CD4-positive, alpha-beta T cell treated with Interleukin-21 for 1 hour (primary cell): ENCODE measurements at places on chromosomes 7 and 10.

GRCh38 chr10:1002425-1003006 lies 14.3 kb downstream of the GTPBP4 start:
- no peak for DNase-seq

- DNase-seq: no peak
These were observed 9.9 kb downstream of the FAM204A start for GRCh38 chr10:118332236-118332635.

DNA sequence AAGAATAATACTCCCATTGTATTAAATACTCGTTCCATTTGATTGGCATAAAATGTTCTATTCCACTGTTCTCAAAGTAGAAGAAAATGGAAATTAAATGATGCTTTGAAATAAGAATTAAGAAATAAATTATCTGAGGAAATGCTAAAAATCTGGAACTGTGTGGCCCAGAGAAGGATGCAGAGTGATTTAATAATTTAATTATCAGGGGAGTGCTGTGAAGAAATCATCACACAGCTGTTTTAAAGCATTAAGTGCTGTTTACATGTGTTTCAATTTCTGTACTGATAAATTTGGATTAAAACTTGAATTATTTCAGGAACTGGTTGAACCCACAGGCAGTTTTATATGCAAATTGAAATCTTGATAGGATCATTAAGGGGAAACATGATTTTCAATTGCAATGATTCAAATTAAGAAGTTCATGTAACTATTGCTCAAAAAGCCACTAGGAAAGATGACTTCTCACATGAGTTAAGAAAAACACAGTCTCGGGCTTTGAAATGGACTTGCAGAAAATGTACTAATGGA lies 56.3 kb downstream of the COL28A1 start:
- DNase-seq: no peak

GRCh38 chr7:40348126-40348728 lies 213.4 kb downstream of the SUGCT start:
- DNase-seq: no peak

DNA sequence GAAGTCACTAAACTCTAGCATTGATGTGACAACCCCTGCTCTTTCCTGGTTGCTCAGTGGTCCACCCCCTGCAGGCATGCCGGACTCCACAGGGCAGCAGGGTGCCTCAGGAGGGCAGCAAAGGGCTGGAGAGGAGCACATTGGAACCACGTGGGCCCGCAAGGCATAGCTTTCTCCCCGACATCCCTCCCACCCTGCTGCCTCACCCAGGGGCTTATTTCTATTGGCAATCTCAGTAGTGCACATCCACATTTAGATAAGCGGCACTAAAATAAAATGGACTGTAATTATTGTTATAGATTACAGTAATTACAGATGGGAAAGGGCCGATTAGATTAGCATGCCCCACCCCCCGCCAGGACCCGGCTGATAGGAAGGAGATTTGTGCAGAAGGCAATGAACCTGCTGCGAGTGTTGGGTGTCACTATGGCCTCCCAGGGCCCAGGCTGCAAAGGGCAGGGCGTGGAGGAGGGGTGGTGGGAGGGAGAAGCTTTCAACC lies 580.1 kb downstream of the GRID1 start:
- DNase-seq: no peak

DNA sequence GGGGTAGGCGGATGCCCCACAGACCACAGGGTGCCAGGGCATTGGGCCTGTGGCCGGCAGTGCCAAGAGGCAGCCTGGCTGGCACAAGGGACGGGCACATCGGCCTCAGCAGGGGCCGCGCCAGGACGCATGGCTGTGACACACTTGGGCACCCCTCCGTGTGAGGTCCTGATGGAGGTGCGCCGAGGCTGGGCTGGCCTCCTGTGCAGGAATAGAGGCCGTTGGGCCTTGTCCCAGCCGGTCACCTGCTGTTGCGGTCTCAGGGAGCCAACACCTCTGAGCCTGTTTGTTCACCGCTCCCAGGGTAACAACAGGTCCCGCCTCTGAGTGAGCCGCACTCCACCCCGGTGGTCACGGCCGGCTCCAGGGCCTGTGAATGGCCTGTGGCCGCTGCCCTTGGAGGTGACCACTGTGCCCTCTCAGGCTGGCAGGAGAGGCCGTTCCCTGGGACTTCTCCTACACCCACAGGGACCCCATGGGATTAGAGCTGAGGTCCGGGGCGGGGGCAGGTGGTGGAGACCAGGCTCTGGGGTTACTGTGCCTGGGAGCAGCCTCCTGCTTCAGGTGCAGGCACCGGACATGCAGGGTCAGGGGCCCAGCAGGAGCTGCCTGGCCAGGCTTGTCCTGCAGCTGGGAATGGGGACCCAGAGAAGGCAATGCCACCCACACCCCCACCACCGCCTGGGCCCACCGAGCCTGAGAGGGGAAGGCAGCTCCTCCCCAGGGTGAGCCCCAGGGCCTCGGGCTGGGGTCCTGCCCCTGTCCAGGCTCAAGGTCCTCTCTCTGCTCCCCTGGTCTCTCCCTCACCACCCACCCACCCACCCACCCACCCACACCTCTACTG lies 12.0 kb downstream of the PWWP2B start:
- no peak for DNase-seq

DNA sequence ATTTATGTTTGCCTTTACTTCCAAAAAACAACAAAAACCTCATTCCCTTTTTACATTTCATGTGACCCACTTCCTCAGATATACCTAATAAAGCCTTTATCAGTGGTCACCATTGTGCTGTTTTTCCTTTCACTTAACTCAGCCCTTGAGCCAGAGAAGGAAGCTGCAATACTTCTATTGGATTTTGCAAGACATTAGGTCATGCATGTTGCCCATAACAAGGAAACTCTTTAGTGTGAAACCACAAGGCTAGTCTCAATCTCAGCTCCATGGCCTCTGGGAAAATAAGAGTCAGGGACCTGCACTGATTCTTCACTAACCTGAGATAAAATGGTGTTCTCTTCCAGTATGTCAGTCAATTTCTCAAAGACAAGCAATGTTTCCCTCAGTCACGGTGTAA lies 27.8 kb downstream of the STEAP4 start:
- DNase-seq: no peak

GRCh38 chr7:2724453-2725177 lies 36.6 kb downstream of the AMZ1 start:
- DNase-seq: no peak

GRCh38 chr10:6871128-6871527 lies 291.1 kb upstream of the PRKCQ start:
- DNase-seq: no peak

- peak; percentile 49 for DNase-seq
These were observed at the start of gene PON2 for GRCh38 chr7:95434557-95435421. TSS of gene PON2 (minus strand) at chr7:95435028. CDS start at chr7:95434951, 77 bp downstream.

DNA sequence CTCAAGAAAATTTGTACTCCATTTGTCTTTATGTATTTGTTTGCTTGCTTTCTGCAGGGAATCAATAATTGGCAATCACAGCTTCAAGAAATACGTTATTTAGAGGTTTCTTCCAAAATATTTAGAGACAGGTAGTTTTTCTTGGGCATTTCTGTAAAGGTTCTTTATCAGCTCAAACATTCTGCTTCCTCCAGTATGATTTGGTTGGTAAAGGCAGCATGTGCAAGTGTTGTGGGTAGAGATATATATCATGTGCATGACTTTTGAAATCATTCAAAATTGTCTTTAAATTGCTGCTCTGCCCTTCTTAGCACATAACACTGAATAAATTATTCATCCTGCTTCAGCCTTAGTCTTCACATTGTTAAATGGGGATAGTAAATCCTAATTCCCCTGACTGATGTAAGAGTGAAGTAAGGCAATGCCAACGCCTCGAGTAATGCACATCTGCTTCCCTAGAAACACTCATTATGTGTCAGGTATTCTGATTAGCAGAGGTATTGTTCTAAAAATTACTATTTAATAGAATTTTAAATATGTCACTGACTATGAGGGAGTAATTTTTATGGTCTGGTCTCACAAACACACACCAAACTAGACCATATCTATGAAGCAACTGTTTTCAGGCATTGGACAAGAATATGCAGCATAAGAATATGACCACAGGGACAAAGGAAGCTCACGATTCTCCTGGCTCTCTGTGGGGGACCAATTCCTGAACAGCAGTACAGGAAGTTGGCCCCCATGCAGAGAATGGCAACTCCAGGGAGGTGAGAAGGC lies 77.3 kb upstream of the AKR1E2 start:
- no peak for DNase-seq

GRCh38 chr7:101506531-101506930 lies 122.6 kb downstream of the MYL10 start:
- no peak for DNase-seq

- DNase-seq: peak; percentile 70
These were observed 76.8 kb upstream of the CARD11 start for GRCh38 chr7:3120513-3120912.

GRCh38 chr10:29851241-29851640 lies 208.1 kb downstream of the JCAD start:
- DNase-seq: no peak

- no peak for DNase-seq
These were observed 652.1 kb downstream of the PHTF2 start for GRCh38 chr7:78450706-78451105.

DNA sequence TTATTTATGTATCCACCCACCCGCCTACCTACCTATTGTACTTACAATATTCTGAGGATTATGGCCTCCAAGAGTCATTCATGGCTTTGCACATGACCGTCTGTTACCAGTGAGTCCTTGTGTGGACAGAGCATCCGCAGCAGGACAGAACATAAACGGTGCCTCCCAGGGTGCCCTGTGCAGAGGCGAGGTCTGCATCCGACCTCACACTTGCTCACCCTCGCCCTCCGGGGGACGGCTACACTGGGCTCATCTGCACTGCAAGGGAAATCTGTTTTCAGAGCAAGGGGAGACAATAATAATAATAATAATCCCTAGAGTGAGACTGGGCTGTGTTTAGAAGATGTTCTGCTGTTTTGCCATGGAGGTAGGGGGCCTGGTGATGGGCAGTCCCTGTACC lies 29.8 kb downstream of the PFKP start:
- DNase-seq: no peak

DNA sequence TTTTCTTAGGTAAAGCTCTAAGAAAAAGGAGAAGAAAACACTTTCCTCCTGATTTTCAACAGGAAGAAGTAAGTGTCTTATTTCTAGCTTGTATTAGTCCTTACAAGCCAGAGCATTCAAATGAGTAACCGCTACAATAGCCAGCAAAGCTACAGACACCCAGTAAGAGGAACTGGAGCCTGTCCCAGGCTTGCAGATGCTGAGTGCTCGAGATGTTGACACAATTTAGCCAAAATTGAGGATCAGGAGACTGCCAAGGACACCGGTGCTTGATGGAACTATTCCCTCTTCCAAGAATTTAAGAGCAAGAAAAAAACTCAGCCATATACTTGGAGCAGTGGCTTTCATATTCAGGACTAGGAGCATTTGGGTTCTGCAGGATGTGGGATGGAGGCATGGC lies 149.3 kb upstream of the DPP6 start:
- no peak for DNase-seq

- DNase-seq: no peak
These were observed 38.5 kb downstream of the MLLT10 start for GRCh38 chr10:21572578-21572977.

GRCh38 chr7:22469371-22470143 lies 30.4 kb downstream of the STEAP1B start:
- DNase-seq: no peak
